Ovary (tissue), 10 donors: ENCODE measurements at places on chromosomes 13 and 19.

DNA sequence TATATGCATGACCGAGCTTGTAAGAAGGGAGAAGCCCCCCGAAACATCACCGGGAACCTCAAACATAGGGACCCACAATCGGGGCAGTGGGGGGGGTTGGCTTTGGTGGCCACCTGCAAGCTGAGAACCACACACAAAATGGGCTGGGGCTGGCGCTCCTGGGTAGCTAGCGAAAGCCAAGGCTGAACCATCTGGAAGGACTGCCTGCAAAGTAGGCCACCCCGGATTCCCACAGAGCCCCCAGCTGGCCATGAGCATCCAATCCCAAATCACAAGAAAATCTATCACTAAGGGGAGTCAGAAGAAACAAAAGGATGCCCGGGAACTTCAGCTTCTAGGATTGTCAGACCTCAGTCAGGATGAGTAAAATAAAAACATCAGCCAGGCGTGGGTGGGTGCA lies 2.8 kb upstream of the PSPN start:
- no peak for DNase-seq

DNA sequence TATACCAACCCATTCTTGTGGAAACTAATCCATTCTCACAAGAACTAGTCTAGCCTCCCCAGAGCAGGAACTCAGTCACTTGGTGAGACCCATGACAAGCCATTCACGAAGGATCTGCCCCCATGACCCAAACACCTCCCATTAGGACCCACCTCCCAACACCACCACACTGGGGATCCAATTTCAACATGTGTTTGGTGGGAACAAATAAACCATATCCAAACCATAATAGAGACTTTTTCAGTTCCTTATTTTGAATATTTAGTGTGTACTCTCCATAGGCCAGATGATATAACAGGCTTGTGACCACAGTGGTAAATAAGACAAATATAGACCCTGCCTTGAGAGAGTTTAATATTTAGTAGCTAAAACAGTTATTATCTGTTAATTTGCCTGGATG lies 227.5 kb upstream of the SERP2 start:
- no peak for DNase-seq

DNA sequence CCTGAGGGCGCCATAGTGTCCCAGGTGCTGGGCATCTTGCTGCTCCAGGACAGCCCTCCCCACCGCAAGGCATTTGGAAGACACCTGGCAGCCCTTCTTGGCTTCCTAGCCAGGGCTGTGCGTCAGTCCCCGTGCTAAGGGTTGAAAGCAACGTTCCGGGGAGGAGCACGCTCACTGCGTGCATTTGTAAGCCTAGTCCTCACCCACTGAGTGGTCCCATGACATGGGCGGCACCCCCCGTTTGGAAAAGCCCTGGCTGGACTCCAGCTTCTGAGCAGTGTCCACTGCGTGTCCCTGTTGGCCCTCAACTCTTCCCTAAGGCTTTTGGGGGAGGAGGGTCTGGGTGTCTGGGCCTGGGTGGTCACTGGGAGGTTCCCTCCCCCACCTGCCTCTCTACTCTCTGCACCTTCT lies 76.3 kb upstream of the GPR183 start:
- no peak for DNase-seq

DNA sequence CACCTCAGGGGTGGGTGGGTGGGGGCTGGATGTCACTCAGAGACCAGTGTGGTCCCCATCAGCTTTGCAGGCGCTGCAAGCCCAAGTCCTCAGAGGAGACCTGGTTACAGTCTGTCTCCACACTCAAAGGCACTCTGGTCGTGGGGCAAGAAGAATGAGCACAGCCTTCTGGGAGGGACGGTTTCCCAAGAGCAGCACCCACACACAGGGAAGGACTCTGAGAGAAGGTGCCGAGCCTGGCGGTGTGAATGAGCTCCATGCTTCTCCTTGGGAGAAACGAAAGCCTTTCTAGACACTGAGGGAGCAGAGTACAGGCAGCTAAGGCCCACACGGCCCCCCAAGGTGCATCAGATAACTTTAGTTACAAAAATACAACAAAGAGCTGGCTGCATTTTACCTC lies 473.6 kb downstream of the FOXO1 start:
- DNase-seq: no peak

DNA sequence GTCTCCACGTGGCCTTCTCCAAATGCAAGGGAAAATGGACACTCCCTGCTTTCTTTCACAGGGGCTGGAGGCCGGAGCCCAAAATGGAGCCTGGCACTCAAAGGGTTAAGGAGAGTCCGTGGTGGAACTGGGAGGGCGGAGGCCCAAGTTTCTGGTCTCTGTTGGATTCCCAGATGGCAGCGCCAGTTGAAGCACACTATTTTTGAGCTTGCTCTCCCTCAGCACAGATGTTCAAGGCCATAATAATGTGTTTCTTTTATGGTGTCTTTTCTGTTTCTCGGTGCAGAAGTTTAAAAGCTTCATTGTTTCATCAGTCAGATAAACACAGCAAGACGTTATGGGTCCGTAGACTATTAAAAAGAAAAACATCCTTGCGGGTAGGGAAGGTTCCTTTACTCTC lies 67.6 kb downstream of the TNFRSF19 start:
- peak; percentile 46 for DNase-seq

- peak; percentile 99 for DNase-seq
Observed at GRCh38 chr19:47348819-47349795, at the start of gene DHX34. DHX34 (plus strand) TSS chr19:47349315; CDS start chr19:47353031, 3,716 bp downstream.

DNA sequence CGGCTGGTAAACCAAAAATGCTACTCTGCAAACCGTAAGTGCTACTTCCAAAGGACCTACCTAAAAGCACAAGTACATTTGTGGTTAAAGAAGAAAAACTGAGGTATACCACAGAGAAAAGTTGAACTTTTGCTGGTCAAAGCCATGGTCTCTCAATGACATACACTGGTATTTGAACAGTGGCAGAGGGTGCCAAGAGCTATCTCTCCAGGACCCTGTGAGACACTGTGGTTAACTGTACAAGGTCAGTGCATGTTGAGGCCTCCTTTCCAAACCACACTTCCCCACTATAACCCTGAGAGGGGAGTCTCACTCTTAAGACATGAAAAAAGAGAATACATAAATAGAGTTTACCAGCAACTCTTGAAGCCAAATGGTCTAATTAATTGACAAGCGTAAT lies 49.5 kb downstream of the COL4A1 start:
- no peak for DNase-seq

GRCh38 chr19:2604747-2605329 lies 97.7 kb downstream of the GNG7 start:
- no peak for DNase-seq

DNA sequence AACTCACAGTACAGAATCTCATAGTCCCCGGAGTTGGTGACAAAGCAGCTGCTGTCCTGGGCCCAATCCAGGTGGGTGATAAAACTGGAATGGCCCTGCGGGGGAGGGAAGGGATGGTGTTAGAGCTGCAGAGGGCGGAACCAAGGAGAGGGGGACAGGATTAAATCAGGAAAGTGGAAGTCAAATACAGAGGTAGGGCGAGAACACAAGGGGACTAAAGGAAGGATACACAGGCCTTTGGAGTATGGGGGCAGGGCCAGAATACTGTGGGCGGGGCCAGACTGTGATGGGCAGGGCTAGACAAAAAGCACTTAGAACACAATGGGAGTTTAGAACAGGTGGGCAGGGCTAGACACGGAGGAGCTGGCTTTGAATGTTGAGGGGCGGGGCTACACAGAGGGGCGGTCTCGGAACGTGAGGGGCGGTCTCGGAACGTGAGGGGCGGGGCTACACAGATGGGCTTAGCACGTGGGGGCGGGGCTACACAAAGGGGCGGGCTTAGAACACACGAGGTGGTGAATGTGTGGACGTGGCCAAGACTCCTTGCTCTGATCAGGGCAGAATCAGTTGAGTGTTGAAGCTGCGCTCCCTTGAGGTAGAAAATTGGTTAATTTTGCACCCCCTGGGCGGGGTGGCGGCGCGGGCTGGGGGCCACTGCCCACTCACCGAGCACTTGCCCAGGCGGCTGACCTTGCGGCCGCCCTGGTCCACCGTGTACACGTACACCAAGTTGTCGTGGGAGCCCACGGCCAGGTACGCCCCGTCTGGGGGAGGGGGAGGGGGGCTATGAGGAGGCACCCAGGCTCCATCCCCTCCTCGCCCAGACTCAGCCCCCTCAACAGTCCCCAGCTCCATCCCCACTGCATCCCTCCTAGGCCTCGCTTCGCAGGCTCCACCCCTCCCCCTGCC lies 14.0 kb upstream of the GPR4 start:
- peak; percentile 95 for DNase-seq

DNA sequence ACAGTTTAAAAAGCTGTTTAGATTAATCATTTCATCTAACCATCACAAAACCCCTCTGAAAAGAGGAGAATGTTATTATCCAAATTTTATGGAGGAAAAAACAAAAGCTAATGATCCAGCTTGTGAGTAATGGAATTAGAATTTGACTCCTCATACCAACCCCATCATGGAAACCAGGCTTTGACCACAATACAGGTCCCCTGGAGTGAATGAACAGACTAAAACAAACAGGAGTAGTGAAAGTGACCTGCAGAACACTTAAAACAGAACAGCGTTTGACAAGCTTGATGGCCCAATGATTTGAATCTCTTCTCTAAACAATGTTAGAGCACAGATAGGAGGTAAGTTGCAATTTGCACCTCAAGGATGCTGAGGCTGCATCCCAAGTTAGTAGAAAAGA lies 230.0 kb downstream of the DCT start:
- no peak for DNase-seq
